ENCODE measurements at places on chromosomes 6 and 20.

- DNase-seq, result no peak
Measured at GRCh38 chr6:166615059-166615770, 11.8 kb downstream of the RPS6KA2 start.

- no peak for DNase-seq
Measured at GRCh38 chr6:11791354-11792107, 12.9 kb upstream of the ADTRP start.

DNA sequence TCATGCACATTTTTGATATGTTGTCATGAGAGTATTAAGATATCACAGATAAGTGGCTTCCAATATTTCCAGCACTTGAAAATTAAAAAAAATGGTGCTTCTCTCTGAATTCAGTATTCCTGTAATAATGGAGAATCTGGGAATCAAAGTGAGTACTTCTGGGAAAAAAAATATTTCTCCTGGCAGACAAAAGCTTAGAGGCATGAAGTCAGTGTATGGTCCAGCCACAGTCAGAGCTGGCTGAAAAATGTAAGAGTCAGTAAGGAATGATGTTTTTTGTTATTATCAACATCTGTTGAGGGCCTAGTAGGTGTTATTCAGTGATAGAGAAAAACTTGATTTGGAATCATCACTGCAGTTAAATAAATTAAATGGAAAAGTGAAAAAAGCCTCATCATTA is 3.2 kb upstream of the RFPL4B start:
- DNase-seq, result no peak

- no peak for DNase-seq
Measured at GRCh38 chr6:137821491-137821890, 45.6 kb upstream of the TNFAIP3 start.

DNA sequence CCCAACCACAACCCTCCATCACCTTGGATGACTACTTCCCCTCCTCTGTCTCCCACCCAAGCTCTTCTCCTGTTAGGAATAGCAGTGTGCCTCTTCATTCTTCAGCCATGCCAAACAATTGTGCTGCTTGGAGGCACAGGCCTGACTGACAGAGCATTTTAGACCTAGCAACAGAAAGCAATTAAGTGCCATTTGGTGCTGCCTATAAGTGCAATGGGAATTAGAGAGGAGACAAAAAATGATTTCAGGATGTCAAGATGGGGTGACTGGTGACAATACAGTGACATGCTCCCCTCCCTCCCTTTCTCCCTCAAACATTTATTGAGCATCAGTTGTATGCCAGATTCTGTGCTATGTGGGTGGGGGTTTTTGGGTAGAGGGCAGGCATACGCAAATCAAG is 322.6 kb upstream of the MOCS1 start:
- no peak for DNase-seq

DNA sequence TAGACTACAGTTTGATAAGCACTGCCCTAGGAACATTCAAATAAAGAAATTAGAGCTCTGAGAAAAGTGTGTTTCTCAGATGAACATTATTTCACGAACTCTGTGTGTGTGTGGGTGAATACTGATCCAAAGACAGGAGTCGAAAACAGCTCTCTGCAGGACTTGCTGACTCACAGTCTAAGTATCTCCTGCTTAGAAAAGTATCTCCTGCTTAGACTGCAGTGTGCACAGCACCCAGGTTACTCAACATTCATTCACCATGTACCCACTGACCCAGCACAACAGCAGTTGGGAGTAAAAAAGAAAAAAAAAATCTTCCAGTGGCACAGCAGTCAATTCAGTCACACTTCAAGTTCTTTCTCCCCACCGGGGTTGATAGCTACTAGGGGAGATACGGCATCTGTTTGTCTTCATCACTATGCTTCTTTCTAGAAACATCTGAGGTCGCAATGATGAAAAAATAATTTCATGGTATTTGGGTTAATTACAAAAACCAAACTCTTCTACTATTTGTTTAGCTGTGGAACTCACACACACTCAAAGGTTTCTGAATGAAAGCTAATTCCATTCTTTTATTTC is 48.0 kb downstream of the GCLC start:
- DNase-seq, result no peak

DNA sequence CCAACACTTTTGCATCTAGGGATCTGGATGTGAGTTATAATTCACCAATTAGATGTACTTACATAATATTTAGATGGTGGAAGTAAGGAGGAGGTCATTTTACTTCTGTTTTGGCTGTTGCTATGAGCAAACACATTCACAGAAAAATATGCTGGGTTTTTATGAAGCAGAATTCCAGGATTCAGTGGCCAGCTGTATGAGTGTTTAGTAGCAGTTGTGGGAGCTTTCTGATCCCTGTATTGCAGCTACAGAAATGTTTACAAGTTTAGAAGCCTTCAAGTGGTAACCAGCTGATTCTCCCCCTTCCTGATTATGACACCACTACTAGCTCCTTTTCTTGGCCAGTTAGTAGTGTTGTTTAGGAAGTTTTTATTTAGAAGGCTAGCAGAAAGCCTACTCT is 177.0 kb downstream of the TENT5A start:
- DNase-seq, result no peak

DNA sequence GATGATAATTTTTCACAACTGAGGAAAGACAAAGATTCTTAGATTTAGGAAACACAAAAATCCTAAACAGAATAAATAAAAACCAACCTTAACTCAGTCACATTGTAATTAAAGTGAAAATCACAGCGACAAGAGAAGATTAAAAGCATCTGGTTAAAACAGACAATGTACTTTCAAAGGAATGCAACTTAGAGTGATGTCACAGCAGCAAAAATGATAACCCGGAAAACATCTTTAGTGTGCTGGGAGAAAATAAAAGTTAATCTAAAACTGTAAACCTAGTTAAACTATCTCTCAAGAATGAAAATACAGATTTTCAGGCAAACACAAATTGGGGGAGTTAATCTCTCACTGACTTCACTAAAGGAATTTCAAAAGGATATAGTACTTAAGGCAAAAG is 76.8 kb upstream of the OGFRL1 start:
- DNase-seq, result no peak

- DNase-seq, result peak; percentile 81
Measured at GRCh38 chr6:29011276-29011734, 6.2 kb upstream of the ZNF311 start.

- no peak for DNase-seq
Measured at GRCh38 chr20:11051136-11051535, 377.3 kb upstream of the JAG1 start.

DNA sequence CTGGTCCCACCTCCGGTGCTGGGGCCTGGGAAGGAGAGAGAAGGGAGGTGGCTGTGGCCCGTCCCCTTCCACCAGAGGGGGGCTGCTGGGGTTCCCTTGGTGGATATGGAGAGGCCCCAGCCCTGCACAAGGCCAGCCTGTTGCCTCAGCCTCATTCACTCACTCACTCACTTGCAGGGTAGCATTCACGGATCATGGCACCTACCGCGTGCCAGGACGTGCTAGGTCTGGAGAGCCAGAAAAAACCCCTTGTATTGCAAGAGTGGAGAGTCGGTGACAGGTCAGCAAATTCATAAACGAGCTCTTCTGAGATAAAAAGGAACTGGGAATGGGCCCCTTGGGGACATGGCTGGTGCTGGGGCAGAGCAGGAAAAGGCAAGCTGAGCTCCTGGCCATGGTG is 6.4 kb upstream of the ZBTB46 start:
- DNase-seq, result no peak

DNA sequence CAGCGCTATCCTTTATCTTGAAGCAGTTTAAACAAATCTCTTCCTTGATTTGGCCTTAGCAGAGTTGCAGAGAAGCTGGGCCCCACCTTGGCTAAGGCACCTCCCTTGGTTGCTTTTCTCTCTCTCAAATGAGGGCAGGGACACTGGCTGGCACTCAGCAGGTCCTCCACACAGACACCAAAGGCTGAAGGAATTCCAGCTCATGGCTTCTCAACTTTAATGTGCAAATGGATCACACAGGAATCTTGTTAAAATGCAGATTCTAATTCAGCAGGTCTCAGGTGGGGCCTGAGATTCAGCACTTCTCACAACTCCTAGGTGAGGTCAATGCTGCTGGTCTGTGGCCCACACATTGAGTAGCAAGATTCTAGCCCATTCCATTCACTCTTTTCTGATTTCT is 25.7 kb downstream of the RIMS4 start:
- no peak for DNase-seq

GRCh38 chr6:99608059-99608885 is 1.6 kb downstream of the PRDM13 start:
- no peak for DNase-seq

DNA sequence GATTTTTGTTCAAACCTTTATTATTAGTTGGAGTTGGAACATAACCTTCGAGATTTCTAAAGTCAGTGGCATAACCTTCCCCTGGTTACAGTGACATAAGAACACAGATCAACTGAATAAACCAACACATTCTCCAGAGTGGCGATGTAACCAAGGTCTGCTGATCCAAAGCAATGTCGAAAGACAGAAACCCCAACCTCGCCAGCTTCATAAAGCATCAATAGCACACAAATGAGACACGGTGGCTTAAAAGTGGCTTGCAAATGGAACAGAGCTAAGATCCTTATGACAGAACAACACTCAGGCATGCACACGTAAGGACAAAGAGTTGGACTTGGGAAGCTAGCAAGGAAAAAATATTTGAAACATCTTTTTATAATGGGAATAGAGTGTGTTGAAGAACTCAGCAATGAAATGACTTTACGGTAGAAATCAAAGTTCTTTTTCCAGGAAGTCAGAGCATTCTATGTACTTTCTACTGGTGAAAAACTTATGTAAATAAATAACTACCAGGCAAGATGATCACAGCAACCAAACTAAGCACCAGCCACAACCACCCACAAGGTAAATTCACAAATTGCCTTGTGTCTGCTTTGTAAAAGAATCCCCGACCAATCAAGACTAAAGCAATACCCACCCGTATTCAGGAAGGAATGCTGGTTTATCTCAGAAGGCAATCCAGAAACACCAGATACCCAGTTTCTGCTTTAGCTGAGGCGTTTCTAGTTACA is 61.0 kb upstream of the NHSL1 start:
- DNase-seq, result no peak

DNA sequence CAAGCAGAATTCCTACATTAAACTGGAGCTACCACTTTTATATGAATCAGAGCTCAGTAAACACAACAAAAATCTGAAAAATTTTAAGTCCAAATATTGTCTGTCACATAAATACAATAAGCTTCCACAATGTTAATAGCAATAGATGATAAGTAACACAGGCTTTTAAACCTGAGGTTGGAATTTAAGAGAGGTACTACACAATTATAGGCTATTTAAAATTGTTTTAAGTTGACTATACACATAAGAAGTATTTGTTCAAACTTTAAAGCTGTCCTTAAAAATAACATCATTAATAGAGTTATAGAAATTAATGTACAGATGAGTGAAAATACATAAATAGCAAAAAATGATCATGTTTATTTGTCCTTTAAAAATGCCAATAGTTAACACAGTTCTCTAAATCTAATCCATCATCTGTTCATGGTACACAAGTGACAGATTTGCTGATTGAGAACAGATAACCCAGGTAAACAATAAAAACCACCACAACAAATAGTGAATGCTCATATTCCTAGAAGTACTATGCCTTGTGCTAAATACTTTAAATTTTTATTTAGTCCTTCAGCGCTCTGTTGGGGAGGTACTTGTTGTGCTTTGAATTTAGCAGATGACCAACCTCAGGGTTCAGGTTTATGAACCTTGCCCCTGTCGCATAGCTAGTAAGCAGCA is 382.3 kb upstream of the ID4 start:
- DNase-seq, result no peak

DNA sequence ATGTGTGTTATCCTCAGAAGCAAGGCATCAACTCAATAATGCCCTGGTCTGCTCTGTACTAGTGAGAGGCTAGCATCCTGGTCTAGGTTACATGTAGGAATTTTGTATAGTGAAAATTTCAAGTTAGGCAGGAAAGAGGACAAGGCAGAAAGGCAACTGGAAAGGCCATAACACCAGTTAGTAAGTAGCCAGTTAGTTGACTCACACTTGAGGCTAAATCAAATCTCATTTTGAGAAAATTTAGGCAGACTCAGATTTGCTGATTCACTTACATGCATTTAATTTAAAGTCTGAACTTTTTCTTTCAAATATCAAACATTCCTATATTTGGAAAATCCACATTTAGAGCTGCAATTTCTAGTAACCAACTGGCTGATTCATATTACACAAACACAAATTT is 184.5 kb upstream of the TCF21 start:
- no peak for DNase-seq

DNA sequence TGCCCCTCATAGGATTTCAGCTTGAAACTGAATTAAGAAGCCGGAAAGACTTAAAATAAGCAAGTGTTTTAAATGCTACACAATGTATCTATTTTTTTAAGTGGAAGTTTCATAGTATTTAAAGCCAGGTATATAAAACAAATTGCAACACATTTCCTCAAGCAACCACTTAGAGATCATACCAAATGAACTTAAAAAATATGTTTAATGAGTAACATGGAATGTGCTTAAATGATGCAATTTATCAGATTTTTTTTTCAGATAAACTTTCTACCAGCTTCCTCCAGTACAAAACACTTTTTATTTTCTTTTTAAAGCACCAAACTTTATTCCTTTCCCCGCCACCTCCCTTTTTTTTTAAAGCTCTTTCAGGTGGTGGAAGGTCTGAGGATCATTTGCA is 534.3 kb downstream of the BMP2 start:
- no peak for DNase-seq

- DNase-seq, result no peak
Measured at GRCh38 chr6:160030103-160030502, 61.2 kb downstream of the IGF2R start.

All from hematopoietic multipotent progenitor cell treated with erythropoietin and hydrocortisone succinate and interleukin-3 and kit ligand, for 8 days (in vitro differentiated cells).